Activated CD4-positive, alpha-beta T cell treated with anti-CD3 and anti-CD28 coated beads, Interleukin-2, amount 10 ng/mL, durations not matched to agents 7 days and 5 days (primary cell): ENCODE measurements at places on chromosomes 1 and 21. TPM values are rescaled to one million over a fixed set of nuclear protein-coding genes. Genes with fewer than 3 reads are reported as not detected.

The LRRC3 gene
- total RNA-seq, result 5.0 TPM

The TPTE gene
- total RNA-seq, result not detected

The SAMD11 gene
- total RNA-seq, result not detected

GRCh38 chr21:38488640-38489270 lies 9.5 kb downstream of the ERG start:
- H3K4me3 ChIP-seq, result no peak overlapping the region
- no peaks in the 10 kb centered on the region for H3K36me3 ChIP-seq
- no peaks in the 10 kb centered on the region for H3K4me1 ChIP-seq
- no peak for DNase-seq
- H3K27me3 ChIP-seq, result peaks cover 31% of the 10 kb centered on the region
- no peak overlapping the region for H3K27ac ChIP-seq

GRCh38 chr1:7491109-7491817 lies 279.8 kb upstream of the VAMP3 start:
- no peaks in the 10 kb centered on the region for H3K36me3 ChIP-seq
- no peak overlapping the region for H3K4me3 ChIP-seq
- no peaks in the 10 kb centered on the region for H3K27me3 ChIP-seq
- no peak for DNase-seq
- no peak overlapping the region for H3K27ac ChIP-seq

DNA sequence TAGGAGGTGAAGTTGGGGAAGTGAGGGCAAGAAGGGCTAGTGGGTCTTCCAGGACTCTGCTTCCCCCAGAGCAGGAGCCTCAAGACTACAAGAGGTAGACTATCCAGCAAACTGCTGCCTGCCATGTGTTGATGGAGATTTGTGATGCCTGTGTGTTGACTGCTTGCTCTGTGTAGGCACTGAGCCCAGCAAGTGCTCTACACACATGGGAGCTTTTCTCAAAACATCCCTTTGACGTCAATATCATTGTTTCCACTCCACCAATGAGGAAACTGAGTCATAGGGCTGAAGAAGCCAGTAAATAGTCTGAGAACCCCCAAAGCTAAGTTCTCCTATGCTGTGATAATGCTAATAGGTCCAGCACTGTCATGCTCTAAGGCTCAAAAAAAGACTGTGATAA lies 207.2 kb upstream of the NFIA start:
- H3K4me3 ChIP-seq, result no peak overlapping the region
- no peaks in the 10 kb centered on the region for H3K4me1 ChIP-seq
- H3K36me3 ChIP-seq, result no peaks in the 10 kb centered on the region
- DNase-seq, result no peak
- no peak overlapping the region for H3K27ac ChIP-seq

DNA sequence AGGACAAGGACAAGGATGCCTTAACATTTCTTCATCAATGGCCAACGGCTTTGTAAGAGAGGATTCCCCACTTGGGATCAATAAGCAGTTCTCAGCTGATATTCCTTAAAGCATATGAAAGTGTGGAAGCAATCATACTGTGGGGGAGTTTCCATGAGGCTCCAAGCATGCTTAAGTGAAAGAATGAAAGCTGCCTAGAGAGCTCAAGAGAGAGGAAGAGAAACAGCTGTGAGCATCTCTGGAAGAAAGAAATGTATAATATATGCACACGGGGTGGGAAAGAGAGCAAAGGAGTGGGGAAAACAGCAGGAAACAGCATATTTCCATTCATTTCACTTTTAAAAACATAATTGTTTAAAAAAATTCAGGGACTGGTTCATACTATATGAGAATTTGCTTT lies 94.7 kb upstream of the WARS2 start:
- H3K27me3 ChIP-seq, result no peaks in the 10 kb centered on the region
- DNase-seq, result no peak
- no peak overlapping the region for H3K27ac ChIP-seq
- no peaks in the 10 kb centered on the region for H3K4me1 ChIP-seq
- no peak overlapping the region for H3K4me3 ChIP-seq
